ENCODE measurements at places on chromosomes 6 and 20.

DNA sequence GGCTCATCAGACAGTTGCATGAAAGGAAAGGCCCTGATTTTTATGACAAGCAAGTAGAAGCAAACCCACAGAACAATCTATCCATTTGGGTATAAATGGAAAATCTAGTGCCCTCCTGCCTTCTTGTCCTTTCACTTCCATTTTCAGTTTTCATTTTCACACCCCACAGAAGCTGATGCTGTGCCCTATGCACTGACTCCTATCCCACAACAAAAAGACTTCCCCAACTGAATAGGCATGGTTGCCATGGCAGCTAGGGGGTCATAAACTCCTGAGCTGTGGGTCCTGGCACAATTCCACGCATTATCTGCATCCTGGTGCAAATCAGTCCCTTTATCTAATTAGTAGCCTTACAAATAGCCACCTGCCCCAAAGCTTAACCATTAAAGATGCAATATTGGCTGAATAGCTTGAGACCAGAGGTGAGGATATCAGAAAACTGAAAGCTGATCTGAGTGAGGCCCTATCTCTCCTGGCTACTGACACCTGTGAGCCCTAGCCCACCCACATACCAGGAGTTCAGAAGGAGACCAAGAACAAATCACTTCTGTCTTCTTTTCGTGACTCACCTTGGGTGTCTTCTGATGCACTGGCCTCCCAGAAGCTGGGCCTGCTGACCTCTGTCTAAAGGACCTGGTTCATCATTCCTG lies 34.9 kb upstream of the HEY2 start:
- no peak for DNase-seq

- no peak for DNase-seq
Observed at GRCh38 chr20:8287340-8287739, 155.3 kb downstream of the PLCB1 start.

GRCh38 chr20:60857708-60858107 lies 394.4 kb upstream of the CDH4 start:
- no peak for DNase-seq

DNA sequence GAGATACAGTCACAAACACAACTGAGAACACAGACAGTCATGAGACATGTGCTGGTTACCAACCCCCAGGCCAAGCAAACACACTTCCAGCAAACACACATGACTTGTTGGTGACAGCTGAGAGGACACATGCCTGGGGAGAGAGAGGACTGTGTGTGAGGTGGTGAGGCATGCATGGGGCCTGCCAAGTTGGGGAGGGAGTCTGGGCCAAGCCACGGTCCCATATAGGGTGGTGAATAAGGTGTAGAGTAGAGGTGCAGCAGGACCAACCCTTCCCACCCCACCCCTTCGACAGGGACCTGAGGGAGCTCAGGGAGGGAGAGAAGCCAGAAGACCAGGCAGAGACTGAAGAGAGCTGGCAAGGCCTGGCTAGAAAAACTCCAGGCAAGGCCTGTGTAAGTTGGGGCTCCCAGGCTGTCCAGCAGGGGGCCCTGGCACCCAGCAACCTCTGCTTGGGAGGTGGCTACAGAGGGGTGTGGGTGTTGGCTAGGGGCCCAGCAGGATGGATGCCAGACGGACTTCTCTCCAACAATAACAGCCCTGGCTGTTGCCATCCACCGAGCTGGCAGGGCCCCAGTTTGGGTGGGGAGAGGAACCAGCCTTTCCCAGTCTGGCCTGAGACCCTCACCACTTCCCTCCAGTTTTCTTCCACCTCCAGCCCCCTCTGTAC lies 2.0 kb upstream of the SLC29A1 start:
- peak; percentile 81 for DNase-seq

GRCh38 chr6:67952121-67952520 lies 683.0 kb upstream of the ADGRB3 start:
- no peak for DNase-seq

DNA sequence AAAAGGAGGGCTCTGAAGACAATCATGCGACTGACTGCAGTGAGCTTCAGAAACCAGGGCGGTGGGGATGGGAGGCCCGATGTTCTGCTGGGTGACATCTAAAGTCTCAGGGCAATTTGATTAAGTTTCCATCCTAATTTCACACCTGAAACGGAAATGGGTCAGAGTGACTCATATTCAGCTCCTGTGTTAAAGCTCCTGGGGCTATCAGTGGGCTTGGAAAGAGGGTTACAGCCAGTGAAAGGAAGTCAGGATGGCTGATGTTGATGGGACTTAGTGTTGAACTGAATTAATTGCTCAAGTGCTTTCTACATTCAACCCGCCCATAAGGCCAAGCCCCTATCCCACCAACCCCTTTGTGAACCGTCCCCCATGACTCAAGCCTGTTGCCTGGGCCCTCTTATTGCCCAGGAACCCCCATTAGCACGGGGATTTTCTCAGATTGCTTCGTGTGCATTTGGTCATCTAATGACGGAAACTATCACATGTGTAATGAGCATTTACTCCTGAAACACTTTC lies 47.1 kb upstream of the TBC1D7 start:
- DNase-seq = no peak

- DNase-seq = no peak
Observed at GRCh38 chr20:53303413-53303760, 290.3 kb downstream of the ZNF217 start.

DNA sequence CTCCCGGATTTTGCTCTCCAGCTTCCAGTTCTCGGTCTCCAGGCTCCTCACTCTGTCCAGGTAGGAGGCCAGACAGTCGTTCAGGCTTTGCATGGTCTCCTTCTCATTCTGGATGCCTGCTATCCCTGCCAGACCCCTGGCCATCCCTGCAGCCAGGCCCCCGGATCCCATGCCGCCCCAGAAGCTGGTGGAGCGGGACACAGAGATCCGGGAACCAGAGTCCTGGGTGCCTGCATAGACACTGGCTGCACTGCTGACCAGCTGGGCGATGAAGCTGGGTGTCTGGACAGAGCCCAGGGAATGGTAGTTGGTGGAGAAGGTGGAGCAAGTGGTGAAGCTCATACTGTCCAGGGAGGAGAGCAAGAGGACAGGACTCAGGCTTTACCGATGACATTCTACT lies 2.9 kb upstream of the CALHM6 start:
- DNase-seq = no peak

- DNase-seq = no peak
Observed at GRCh38 chr6:11027565-11028110, 16.5 kb downstream of the ELOVL2 start.

- no peak for DNase-seq
Observed at GRCh38 chr6:121482004-121482693, 46.7 kb downstream of the GJA1 start.

DNA sequence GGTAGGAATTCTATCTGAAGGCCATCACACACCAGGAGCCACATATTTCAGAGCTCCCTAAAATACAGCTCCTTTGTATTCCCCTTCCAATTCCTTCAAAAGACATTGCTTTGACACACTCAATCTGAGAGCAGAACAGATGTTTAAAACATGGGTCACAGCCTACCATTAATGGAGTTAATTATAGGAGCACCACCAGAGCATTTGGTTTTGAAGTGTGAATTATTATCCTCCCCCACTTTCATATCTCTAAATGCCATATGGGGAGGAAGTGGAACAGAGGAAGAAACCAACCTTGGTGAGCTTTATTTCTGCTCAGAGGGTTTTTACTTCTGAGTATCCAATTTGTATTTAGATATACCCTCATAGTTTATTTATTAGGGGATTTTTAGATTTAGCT lies 50.7 kb upstream of the TNFRSF21 start:
- DNase-seq = no peak

- peak; percentile 2 for DNase-seq
Observed at GRCh38 chr6:82693094-82693493, 329.5 kb downstream of the TPBG start.

GRCh38 chr6:378958-379409 lies 12.6 kb upstream of the IRF4 start:
- no peak for DNase-seq

GRCh38 chr20:45090481-45090880 lies 10.4 kb downstream of the KCNS1 start:
- DNase-seq = no peak

DNA sequence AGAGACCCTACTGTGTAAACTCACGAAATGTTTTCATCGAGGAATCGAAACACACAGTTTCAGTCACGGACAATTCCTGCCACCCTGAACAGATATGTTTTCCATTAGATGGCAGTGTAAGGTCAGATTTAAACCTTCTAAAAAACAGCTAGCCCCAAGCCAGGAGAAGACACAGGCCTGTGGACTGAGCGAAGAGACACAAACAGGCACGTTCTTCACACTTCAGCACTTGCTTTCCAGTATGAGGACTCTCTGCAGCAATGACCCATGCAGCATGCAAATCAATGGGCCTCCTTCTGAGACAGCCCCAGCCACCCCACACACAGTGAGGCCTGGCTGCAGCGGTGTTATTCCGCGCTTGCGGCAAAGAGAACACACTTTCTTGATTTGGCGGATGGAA lies 31.9 kb downstream of the HUS1B start:
- peak; percentile 55 for DNase-seq

- peak; percentile 31 for DNase-seq
Observed at GRCh38 chr20:36572701-36573102, 695 bp upstream of the TGIF2 start.

DNA sequence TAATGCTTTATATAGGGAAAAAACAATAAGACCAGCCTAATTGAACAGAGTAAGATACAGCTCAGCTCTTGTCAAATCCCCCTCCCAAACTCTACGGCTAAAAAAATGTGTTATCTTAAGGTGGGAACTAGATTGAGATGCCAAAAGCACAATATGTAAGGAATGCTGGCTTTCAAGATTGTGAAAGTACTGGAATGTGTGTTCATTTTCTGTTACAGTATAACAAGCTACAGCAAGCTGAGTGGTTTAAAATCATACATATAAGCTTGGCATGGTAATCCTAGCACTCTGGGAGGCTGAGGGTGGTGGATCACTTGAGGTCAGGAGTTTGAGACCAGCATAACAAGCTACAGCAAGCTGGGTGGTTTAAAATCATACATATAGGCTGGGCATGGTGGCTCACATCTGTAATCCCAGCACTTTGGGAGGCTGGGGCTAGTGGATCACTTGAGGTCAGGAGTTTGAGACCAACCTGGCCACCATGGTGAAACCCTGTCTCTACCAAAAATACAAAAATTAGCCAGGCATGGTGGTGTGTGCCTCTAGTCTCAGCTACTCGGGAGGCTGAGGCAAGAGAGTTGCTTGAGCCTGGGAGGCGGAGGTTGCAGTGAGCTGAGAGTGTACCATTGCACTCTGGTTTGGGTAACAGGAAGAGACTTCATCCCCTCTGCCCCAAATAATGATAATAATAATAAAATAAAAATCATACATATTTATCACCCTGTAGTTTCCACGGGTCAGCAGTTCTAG lies 297.7 kb downstream of the DOK5 start:
- DNase-seq = no peak

DNA sequence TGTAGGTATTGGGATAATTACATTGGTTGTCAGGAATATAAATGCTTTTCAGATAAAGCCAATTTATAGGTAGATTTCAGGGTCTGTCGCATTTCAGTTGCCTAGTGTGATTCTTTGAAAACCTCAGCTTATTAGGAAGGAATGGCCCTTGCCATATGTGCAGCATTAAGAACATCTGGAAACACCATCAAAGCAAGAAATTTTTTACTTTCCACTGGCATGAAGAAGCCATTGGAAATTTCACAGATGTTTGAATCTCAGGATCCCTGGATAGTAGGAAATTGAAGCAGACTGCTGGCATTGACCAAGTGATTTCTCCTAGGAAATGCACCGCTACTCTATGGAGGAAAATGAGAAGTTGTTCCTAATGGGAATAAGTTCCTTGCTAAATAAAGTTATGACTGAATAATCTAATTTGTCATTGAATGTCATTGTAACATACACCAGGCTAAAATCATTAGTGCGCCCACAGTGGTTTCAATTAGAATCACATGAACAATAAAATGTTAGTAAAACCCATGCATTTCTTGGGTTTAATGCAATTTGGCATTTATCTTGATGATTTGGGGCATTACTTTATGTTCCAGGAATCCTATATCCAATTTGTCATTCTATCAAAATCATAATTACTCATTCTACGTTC lies 950.1 kb downstream of the EPHA7 start:
- DNase-seq = no peak

- DNase-seq = no peak
Observed at GRCh38 chr20:8067082-8067481, 47.5 kb upstream of the TMX4 start.

DNA sequence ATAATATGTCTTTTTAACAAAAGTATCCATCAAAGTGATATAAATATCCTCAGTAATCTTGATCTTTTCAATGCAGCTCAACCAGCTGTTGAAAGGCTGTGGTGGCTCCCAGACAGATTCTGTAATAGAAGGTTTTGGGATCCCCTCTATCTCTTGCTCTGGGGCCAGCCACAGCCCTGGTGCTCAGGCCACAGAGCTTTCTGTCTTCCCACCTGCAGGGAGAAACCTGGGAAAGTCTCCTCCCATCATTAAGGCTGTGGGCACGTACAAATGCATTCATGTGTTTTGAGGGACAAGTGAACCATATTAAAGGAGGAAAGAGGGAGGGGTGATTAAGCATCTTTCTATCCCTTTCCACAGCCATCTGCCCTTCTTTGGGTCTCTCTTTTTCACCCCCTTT lies 183.1 kb downstream of the PRDM13 start:
- DNase-seq = no peak

- no peak for DNase-seq
Observed at GRCh38 chr20:12965870-12966251, 42.9 kb upstream of the SPTLC3 start.

- DNase-seq = no peak
Observed at GRCh38 chr6:40998661-40999060, 40.4 kb downstream of the UNC5CL start.

DNA sequence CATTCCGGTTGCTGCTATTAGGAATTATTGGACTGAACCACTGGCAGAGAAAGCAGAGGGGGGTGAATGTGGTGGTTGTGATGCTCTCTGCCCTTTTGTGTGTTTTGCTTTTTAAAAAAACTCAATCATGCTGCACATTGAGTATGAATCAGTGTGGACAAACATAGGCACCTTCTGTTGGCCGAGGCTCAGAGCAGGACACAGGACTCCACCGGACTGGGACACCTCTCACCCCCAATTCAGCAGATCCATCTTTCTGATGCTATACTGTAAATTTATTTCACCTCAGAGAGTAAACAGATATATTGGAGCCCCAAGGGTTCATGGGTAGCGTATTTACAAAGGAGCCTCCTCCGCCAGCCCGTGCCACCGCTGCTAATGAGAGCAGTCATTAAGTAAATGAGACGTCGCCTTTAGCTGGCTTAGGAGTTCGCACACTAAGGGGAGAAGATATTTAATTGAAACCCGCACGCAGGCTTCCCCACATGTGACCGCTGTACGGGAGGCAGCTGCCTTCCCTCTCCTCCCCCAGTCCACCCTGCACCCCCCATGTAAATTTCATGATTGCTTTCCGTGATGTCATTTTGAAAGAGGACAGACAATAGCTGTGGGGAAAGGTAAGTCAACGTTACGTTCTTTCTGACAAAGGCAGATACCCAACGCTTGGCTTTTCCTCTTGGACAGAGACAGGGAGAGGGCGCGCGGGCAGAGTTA lies at the start of gene MYT1:
Gene MYT1 (plus strand): TSS at position 330 of the 714 bp plus-strand sequence. CDS start 34,410 bp downstream, outside the sequence.
- no peak for DNase-seq

- no peak for DNase-seq
Observed at GRCh38 chr6:122645256-122645655, 35.1 kb downstream of the PKIB start.

- DNase-seq = no peak
Observed at GRCh38 chr6:117880824-117881223, 26.2 kb upstream of the SLC35F1 start.

Measured in right lung (tissue), 10 donors.